ENCODE measurements at places on chromosomes 5 and 9.
A peak's percentile ranks its signal among the peaks of the same experiment; 100 is the strongest.

DNA sequence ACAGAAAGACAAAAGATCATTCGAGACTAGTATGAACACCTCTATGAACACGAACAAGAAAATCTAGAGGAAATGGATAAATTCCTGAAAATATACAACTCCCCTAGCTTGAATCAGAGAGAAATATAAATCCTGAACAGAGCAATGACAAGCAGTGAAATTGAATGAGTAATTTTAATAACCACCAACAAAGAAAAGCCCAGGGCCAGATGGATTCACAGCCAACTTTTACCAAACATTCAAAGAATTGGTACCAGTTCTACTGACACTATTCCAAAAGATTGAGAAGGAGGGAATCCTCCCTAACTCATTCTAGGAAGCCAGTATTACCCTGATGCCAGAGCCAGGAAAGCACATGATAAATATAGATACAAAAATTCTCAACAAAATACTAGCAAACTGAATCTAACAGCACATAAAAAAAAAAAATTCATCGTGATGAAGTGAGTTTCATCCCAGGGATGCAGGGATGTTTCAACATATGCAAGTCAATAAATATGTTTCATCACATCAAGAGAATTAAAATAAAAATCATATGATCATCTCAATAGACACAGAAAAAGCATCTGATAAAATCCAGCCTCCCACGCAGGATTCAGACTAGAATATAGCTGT, 25.2 kb upstream of the PTGER4 start:
- ATAC-seq = no peak

- ATAC-seq = no peak
Observed at GRCh38 chr9:4927043-4927471, 58.0 kb upstream of the JAK2 start.

DNA sequence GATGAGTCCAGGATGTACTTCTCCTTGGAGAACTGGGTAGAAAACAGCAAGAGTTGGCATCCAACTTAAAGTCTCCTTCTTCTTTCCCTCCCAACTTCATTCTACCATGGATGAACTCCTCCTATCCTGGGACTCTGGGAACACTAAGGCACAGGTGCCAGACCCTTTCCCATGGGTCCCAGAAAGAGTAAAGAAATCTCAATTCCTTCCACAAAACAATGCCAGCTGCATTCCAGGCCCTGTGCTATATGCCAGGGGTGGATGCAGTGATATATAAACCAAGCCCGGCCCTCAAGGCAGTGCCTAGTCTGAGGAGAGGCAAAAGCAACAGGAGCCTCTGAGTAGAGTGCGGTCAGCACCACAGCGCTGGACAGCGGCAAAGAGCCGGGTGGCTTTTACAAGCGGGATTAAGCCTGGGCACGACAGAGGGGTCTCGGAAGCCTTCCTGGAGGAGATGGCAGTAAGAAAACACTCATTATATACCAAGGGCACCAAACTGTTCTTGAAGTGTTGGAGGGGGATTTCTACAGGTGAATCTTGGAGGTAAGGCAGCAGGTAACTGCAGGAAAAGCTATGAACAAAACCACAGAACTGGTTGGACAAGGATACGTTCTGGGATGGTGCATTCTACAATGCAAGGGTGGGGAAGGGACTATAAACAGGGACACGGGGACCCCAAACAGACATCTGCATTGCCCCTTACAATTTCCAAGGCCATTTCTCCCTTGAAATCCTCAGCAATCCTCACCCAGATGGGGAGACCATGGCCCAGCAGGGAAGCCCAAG, 16.4 kb upstream of the TOR2A start:
- 0 out of 3 replicates have a peak, but pooled peaks have one; percentile 12 for ATAC-seq

GRCh38 chr9:129319076-129319937, 141.2 kb upstream of the IER5L start:
- ATAC-seq = no peak

- ATAC-seq = no peak
Observed at GRCh38 chr5:108326982-108327381, 54.9 kb downstream of the FBXL17 start.

GRCh38 chr9:21104787-21105186, 27.0 kb upstream of the IFNB1 start:
- no peak for ATAC-seq

- ATAC-seq = no peak
Observed at GRCh38 chr5:10264604-10265003, 14.5 kb downstream of the CCT5 start.

- ATAC-seq = no peak
Observed at GRCh38 chr5:78912085-78912771, 72.9 kb downstream of the ARSB start.

- no peak for ATAC-seq
Observed at GRCh38 chr9:123414936-123415930, 59.2 kb downstream of the CRB2 start.

DNA sequence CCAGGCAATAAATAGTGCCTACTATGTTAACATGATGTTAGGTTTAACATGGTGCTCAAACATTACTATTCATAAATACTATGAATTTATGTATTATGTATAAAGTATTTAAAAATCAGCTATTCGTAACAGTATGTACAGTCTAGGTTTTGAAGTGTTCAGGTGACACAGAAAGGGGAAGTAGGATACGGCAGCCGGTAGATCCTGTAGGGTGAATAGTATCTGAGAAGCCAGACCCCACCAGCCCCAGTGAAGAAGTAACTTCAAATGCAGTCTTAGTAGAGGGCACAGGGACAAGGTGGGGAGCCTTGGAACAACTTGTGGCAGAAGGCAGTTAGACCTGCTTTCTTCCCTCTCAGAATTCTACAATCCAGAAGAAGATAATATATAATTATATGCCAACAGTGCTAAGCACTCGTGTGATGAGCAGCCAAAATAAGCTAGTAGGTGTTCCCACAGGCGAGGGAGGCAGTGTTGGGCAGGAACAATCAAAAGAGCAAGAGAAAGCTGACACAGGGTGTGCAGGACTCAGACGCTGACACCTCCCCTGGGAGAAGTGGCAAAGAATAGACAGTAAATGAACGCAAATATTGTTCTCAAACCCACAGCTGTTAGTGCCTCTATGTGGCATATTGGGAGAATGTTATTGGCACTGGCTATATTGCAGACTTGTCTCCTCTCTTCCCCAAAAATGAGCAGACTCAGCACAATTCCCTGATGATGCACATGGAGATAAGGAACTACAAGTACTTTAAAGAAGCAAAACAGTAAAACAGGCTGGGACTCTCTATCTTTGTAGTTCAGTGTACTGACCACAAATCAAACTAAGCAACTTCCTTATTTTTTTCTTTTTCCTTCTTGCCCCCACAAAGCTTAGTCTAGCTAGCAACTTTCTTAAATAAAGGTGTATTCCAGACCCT, 4.6 kb downstream of the ZNF367 start:
- ATAC-seq = no peak

- no peak for ATAC-seq
Observed at GRCh38 chr5:16549491-16550206, 67.1 kb downstream of the RETREG1 start.

DNA sequence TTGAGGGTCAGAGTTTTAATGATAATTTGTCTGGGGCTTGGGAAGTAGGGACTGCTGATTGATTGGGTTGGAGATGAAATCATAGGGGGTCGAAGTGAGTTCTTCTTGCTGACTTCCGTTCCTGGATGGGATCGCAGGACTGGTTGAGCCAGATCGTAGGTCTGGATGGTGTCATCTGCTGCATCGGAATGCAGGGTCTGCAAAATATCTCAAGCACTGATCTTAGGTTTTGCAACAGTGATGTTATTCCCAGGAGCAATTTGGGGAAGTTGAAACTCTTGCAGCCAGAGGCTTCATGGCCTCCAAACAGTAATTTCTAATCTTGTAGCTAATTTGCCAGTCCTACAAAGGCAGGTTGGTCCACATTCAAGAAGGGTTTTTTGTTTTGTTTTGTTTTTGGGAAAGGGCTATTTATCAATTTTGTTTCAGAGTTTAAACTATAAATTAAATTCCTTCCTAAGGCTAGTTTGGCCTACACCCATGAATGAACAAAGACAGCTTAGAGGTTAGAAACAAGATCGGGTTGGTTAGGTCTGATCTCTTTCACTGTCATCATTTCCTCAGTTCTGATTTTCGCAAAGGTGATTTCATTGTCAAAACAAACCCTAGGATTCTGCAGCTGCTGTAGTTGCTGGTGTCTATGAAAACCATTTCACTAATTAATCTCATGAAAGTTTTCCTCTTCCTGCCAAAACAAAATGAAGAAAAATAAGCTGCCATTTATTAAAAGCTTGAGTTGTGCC, 388.0 kb downstream of the TMEM232 start:
- ATAC-seq = no peak

DNA sequence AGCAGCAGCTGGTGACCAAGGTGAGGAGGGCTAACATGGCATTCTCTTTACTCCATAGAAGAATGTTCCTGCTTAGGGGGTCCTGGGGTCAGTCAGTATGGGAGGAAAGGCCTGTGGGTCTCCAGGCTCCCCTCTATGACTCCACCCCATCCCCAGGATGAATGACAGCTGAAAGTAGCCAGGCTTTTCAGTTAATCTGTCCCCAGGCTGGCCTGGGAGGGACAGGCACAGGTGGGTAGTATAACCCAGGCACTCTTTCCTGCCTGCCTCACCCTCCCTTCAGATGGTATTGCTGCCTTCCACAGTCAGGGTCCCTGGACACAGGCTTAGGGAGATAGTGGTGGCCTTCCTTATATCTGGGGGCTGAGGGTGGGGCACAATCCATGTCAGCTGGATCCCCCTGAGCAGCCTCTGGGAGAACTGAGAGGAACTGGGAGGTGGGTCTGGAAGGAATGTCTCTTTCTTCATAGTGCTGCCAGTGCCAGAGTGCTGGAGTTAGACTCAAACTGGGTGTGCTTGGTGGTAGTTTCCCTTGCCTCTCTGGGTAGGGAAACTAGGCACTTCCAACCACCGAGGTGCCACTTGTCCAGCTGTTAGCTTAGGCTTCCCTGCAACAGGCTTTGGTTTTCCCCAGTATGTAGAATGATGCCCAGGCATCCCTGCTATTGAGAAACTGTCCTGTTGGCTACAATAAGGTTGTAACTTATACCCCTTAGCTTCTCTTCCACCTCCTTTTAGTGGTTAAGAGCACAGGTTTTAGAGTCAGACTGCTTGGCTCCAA, 27.8 kb downstream of the LARP1 start:
- ATAC-seq = no peak

GRCh38 chr5:132388244-132389050, 18.9 kb downstream of the SLC22A5 start:
- peak; percentile 4 for ATAC-seq

DNA sequence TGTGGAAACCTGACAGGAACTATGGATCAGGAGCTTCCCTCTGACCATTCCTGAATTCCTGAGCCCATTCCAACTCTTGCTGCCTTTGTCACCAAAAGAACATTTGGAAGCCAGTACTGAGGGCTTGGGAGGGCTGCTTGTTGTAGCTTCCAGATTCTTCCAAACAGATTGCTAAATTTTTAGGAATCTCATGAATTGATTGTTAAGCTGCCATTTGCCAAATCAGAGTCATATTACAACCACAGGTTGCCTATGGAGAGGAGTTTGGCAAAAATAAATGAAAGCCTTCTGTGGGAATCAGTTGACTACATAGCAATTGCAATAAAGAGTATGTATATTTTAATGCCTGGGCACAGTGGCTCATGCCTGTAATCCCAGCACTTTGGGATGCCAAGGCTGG, 39.2 kb upstream of the SLC28A3 start:
- ATAC-seq = no peak

GRCh38 chr9:109132567-109133021, 12.8 kb upstream of the TMEM245 start:
- no peak for ATAC-seq

GRCh38 chr9:38521762-38522161, 97.5 kb upstream of the IGFBPL1 start:
- ATAC-seq = no peak

DNA sequence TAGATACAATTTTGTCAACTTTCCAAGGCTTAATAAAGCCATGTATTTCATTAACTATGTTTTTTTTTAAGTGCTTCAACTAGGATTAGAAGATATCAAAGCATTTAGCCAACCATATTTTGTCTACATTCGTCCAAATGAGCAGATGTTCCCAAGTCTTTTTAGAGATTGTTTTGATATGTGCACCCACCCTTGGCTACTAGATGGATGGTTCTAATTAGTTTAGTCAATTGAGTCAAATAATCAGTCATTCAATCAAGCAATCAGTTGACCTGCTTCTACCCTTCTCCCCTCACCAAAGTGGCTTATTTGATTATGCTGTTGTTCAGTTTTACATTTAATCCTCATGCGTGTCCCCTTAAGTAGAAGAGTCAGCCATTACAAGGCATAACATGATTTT, 319.5 kb upstream of the TNC start:
- ATAC-seq = no peak

GRCh38 chr5:81334304-81335061, 33.1 kb downstream of the ZCCHC9 start:
- no peak for ATAC-seq

- ATAC-seq = no peak
Observed at GRCh38 chr5:116145416-116145815, 60.6 kb downstream of the COMMD10 start.

DNA sequence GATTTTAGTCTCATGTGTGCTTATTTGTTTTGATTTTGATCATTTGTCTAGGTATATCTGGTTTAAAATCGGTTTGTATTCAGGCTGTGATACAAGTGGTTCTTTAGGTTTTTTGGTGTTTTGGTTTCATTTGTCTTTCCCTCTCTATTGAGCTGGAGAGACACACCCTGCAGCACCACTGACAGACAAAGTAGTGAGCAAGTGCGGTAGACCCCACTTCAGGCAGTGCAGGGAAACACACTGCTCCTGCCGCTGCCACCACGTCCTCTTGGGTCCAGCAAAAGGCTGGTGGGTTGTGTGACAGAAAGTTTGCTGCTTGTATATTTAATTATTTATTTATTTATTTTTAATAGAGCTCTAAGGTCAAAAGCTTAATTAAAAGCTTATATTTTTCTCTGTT, 801.0 kb downstream of the NR2F1-AS1 start:
- no peak for ATAC-seq
